ENCODE measurements at places on chromosomes 2 and 18.

DNA sequence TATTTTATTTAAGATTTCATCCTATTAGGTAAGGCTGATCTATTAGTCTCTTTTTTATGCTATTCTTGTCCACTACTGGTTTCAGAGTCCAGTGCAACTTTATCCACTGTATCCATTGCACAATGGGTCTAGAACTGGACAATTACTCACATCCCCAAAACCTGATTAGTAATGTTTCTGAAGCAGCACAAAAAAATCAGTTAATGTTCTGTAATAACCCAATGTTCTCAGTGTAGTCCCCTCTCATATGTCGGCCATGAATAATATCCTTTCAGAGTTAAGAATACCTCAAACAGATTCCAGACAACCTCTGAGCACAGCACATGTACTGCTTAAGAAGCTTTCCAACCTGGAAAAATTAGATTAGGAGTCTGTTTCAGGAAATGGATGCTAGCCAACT is 29.7 kb downstream of the MGAT4A start:
- DNase-seq = no peak

DNA sequence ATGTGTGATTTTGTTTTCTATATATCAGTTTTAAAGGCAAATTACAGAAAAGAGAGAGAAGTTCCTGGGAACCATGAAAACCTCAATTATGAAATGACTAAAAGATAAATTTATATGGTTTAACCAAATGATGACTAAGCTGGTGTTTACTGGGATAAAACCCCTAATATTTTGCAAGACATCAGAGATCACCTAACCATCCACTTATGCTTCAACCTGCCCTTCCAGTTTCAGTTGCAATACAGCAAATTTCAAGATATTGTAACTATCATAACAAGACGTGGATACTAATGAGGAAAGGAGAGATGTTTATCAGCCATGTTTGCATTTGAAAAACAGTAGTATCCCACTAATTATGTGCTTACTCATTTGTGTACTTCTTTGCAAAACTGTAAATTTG is 108.2 kb downstream of the GAREM1 start:
- DNase-seq = no peak

DNA sequence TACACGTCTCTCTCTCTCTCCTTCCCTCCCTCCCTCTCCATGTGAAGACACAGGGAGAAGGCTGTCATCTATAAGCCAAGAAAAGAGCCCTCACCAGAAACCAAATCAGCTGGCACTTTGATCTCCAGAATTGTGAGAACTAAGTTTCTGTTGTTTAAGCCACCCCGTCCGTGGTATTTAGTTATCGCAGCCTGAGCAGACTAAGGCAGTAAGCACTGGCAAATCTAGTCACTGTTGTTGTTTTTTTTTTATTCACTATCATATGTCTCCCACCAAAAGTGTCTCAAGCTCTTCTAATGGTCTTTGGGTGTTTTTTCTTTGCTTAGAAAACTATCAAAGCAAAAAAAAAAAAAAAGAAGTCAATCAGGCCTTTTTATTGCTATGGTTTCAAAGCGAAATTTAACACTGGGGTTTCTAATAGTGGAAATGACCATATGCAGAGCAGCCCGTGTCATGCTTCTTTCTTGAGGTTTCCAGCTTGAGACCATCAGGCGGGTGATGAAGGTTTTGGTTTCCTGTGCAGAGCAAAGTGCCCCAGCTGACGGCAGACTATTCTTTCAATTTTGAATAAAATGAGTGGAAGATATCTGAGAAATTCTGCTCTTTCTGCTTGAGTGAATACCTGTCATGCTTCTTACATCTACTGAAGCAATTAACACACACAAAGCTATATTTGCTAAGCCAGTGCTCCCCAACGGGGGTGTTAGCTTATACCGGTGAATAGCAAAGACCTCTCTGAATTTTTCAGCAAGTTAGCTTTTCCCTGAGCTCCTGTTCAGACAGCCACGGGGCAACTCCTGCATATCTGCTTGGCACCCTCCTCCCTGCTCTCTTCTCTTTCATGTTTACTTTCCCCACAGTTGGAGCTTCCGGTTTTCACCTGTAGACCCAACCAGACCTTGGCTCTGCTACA is 394.1 kb upstream of the ATP5MC3 start:
- DNase-seq = no peak

DNA sequence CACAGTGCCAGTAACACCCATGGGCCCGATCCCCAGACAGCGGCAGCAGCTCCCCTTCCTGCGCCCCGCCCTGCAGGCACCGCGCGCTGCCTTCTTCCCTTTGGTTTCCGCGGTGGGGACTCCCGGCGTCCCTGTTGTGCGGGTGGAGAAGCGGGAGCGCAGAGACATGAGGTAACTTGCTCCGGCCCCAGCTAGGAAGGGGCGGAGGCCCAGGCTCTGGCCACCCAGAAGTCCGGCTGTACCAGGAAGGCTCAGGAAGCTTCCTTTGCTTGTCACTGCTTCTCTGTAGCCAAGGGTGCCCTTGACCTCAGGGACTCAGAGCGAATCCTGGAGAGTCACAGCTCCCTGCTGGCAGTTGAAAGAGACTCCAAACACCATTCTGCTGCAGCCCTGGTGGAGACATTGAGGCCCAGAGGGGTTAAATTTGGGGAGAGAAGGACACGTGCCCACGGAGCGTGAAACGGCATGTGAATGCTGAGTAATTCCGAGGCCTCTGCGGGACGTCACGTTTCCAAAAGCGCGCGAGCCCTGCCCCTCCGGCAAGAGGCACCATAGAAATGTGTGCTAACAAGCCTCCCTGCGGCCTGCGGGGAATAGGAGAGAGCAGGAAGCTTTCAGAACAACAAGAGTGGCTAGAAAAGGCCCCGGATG is 6.7 kb upstream of the ADCY3 start:
- DNase-seq = no peak

- DNase-seq = no peak
These were observed 211.4 kb upstream of the SMIM21 start for GRCh38 chr18:75638776-75639471.

GRCh38 chr2:28413152-28413898 is 20.7 kb downstream of the FOSL2 start:
- DNase-seq = no peak

GRCh38 chr18:27652480-27653121 is 467.5 kb upstream of the CHST9 start:
- no peak for DNase-seq

- peak; percentile 48 for DNase-seq
These were observed 38.8 kb upstream of the BMP10 start for GRCh38 chr2:68909793-68910674.
